Cardiac septum (tissue), 1 donor: ENCODE measurements at places on chromosomes 11 and 22. TPM values are rescaled to one million over a fixed set of nuclear protein-coding genes. Genes with fewer than 3 reads are reported as not detected.

Gene PRR33
- 0.75 TPM for total RNA-seq

Gene ARHGAP8
- 0.19 TPM for total RNA-seq

Gene SHANK3
- total RNA-seq = 25.9 TPM

Gene APOC3
- not detected for total RNA-seq

Gene BCO2
- total RNA-seq = 67.8 TPM

Gene GSTT2
- 0.43 TPM for total RNA-seq

Gene SGSM1
- total RNA-seq = 8.0 TPM

Gene MMP8
- total RNA-seq = 0.94 TPM

Gene GGT1
- total RNA-seq = 2.0 TPM
